Activated CD8-positive, alpha-beta memory T cell treated with anti-CD3 and anti-CD28 coated beads, Interleukin-2, amount 10 ng/mL, durations not matched to agents 7 days and 5 days (primary cell): ENCODE measurements at places on chromosomes 1 and 21. TPM values are rescaled to one million over a fixed set of nuclear protein-coding genes. Genes with fewer than 3 reads are reported as not detected.

RHD gene
- not detected for total RNA-seq

KCNE1 gene
- 0.15 TPM for total RNA-seq

RERE gene
- 38.3 TPM for total RNA-seq

TMEM269 gene
- total RNA-seq = 0.12 TPM

SPRR2E gene
- not detected for total RNA-seq

S100A1 gene
- not detected for total RNA-seq

WNT3A gene
- not detected for total RNA-seq

LAPTM5 gene
- 386 TPM for total RNA-seq

LCE1C gene
- not detected for total RNA-seq

HSD3B1 gene
- not detected for total RNA-seq

PTPRC gene
- total RNA-seq = 674 TPM
